ENCODE measurements at places on chromosomes 11 and 22.
A peak's percentile ranks its signal among the peaks of the same experiment; 100 is the strongest.

GRCh38 chr22:49882519-49883293, 29.1 kb downstream of the ZBED4 start:
- no peak for DNase-seq

- no peak for DNase-seq
Observed at GRCh38 chr11:72635933-72636332, 38.3 kb downstream of the PDE2A start.

DNA sequence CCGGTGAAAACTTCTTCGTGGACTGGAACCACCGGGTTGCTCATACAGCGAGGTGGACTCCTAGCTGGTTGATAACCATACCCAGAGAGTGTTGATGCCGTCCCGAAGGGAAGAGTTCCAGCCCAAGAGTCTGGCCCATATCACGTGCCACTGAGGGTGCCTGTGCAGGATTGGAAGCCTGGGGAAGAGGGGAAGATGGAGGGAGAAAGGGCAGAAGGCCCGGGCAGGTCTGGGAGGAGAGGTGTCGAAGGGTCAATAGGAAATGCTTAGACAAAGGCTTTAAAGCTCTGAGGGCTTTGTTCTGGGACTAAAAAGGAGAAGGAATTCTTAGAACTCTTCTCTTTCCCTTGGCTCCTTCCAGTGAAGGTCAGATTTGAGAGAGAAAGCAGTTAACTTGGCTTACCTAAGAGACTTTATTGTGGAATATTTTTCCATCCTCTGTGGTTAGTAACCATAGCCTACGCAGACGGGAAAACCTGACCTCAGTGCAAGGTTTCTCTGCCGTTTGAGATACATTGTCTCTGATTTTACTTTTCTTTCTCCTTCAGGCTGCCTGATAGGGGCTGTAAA, 70.5 kb downstream of the JAM3 start:
- no peak for DNase-seq

GRCh38 chr11:120722524-120722923, 211.0 kb downstream of the GRIK4 start:
- DNase-seq, result no peak

GRCh38 chr11:17244046-17244445, 32.5 kb upstream of the NUCB2 start:
- DNase-seq, result no peak

- DNase-seq, result no peak
Observed at GRCh38 chr11:69876013-69876412, 56.8 kb upstream of the FGF3 start.

- DNase-seq, result no peak
Observed at GRCh38 chr22:39815932-39816331, 77.6 kb downstream of the ENTHD1 start.

- no peak for DNase-seq
Observed at GRCh38 chr11:108112057-108112456, 9.3 kb upstream of the ACAT1 start.

- peak; percentile 92 for DNase-seq
Observed at GRCh38 chr11:47553406-47553743, 443 bp upstream of the CELF1 start.

- no peak for DNase-seq
Observed at GRCh38 chr11:1223346-1224110, 662 bp downstream of the MUC5B start.

- no peak for DNase-seq
Observed at GRCh38 chr22:40727964-40728615, 48.8 kb downstream of the MCHR1 start.
